ENCODE measurements at places on chromosomes 7 and 10. TPM values are rescaled to one million over a fixed set of nuclear protein-coding genes. Genes with fewer than 3 reads are reported as not detected.

The EVX1 gene
- not detected for total RNA-seq

The TMEM139 gene
- total RNA-seq: 1.9 TPM

The MYL10 gene
- not detected for total RNA-seq

The DNA2 gene
- total RNA-seq: 35.0 TPM

The TEX36 gene
- total RNA-seq: not detected

The FAM221A gene
- total RNA-seq: 8.3 TPM

The EFCAB10 gene
- total RNA-seq: not detected

The CLIP2 gene
- 0.93 TPM for total RNA-seq

The TMEM140 gene
- 16.6 TPM for total RNA-seq

The CDHR3 gene
- 2.2 TPM for total RNA-seq

The OR13A1 gene
- total RNA-seq: not detected

The C1QL3 gene
- not detected for total RNA-seq

The MSS51 gene
- total RNA-seq: 4.9 TPM

The AIMP2 gene
- 21.5 TPM for total RNA-seq

The MSMB gene
- not detected for total RNA-seq

The CYP3A7 gene
- not detected for total RNA-seq

The AKR1C8 gene
- 0.26 TPM for total RNA-seq

The RBP4 gene
- not detected for total RNA-seq

The BICC1 gene
- total RNA-seq: 0.28 TPM

The DYNC1I1 gene
- not detected for total RNA-seq

The CHN2 gene
- total RNA-seq: not detected
